ENCODE measurements at places on chromosomes 11 and 22.
A peak's percentile ranks its signal among the peaks of the same experiment; 100 is the strongest.

- no peak for DNase-seq
Observed at GRCh38 chr11:58059007-58059350, 28.2 kb downstream of the OR6Q1 start.

- no peak for DNase-seq
Observed at GRCh38 chr11:115075356-115075755, 397.0 kb downstream of the NXPE2 start.

DNA sequence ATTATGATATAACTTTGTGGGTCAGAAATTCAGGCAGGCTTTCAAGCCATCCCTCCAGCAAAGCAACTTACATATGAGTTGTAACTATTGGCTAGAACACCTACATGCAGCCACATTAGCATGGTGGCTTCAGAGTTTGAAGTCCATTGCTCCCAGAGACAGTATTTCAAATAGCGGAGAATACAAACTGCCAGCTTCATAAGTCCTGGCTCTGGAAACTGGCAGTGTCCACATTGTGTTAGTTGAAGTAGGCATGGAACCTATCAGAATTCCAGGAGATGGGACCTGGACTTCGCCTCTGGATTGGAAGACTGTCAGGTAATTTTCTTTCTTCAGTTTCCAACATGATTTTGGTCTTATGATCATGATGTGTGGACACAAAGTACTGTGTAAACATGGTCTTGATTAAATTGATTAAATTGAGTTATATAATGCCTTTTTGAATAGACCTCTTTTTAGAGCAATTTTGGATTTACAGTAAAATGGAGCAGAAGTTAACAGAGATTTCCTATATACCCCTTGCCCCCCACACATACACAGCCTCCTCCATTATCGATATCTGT lies 209.9 kb upstream of the NAV2 start:
- no peak for DNase-seq

DNA sequence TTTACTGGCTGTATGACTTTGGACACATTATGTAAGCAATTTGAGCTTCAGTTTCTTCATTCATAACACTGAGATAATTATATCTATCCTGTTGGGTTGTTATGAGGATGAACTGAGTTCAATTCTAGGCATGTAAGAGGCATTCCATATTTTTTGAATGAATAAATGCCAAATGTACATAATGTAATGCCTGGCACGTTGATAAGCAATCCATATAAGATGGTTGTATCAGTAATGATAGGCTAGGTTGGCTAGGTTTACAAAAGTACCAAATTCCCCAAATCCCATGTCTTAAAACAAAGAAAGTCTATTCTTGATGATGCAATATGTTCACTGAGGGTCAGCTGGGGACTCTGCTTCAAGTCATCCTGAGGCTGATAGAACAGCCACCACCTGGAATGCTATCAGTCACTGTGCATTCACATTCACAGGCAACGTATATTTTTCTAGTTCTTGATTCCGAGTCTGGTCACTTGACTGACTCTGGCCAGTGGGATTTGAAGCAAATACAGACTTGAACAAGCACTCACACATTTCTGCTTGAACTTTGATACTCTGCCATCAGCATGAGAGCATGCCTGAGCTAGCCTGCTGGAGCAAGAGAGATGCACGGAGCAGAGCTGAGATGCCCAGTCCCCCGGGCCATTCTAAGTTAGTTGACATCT lies 104.0 kb upstream of the TIMP3 start:
- no peak for DNase-seq

GRCh38 chr11:18729426-18729825 lies 3.4 kb upstream of the IGSF22 start:
- DNase-seq = no peak

GRCh38 chr11:73629907-73630306 lies 16.5 kb upstream of the PLEKHB1 start:
- no peak for DNase-seq

DNA sequence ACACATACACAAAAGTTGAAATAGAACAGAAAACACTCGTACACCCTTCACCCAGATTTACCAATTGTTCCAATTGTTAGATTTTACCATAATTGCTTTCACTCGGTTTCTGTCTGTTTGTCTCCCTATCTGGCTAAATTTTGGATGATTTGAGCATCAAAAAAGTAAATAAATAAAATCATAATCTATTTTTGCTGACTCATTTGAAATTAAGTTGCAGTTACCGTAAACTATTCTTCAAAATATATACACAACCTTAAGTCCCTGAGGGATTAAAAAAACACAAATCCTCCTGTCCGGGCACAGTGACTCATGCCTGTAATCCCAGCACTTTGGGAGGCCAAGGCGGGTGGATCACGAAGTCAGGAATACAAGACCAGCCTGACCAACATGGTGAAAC lies 81.3 kb upstream of the SYT9 start:
- DNase-seq = no peak

GRCh38 chr11:95252586-95252985 lies 21.6 kb upstream of the SESN3 start:
- DNase-seq = no peak

GRCh38 chr11:69122630-69123431 lies 32.9 kb upstream of the SMIM38 start:
- DNase-seq = peak; percentile 73

GRCh38 chr11:11459578-11459977 lies 106.5 kb upstream of the CSNK2A3 start:
- DNase-seq = no peak
